A549 treated with Mapracorat at 1 μM for 4 hours (cell line): ENCODE measurements at places on chromosomes 11 and 22. TPM values are rescaled to one million over a fixed set of nuclear protein-coding genes. Genes with fewer than 3 reads are reported as not detected.

Gene CD59
- total RNA-seq: 822 to 1,017 TPM (median 944 TPM) in 5 replicates

Gene MS4A3
- not detected in 5 replicates for total RNA-seq

Gene OR8J1
- total RNA-seq: not detected in 5 replicates

Gene ART1
- not detected in 5 replicates for total RNA-seq

Gene VWCE
- 0.56 to 1.0 TPM (median 0.69 TPM) in 5 replicates for total RNA-seq

Gene HEPHL1
- total RNA-seq: not detected in 5 replicates

Gene SCGB2A2
- total RNA-seq: not detected in 5 replicates

Gene PHLDA2
- 86.5 to 121 TPM (median 113 TPM) in 5 replicates for total RNA-seq

Gene OR52I1
- total RNA-seq: not detected in 5 replicates
